ENCODE measurements at places on chromosomes 11 and 22.
A peak's percentile ranks its signal among the peaks of the same experiment; 100 is the strongest.

DNA sequence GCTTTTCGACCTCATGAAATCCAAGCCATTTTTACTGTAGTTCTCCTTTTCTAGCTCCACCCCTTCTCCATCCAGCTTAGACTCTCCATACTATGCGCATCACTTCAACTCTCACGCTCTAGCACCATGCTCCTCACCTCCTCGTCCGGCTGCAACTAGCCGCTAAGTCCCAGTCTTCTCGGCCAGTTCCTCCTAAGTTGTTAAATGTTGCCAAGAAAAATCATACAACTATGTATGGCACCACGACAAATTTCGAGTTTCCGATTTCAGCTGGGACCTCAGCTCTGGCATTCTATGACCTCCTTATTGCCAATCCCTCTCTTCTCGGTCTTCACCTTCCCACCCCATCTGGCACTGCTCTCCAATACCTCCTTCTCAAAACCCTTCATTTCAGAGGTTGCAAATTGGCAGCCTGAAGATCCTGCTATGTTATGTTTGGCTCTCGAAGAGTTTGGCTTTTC, 1.0 kb downstream of the ZNF70 start:
- no peak for DNase-seq

- no peak for DNase-seq
Measured at GRCh38 chr11:65381716-65382032, 772 bp downstream of the SLC25A45 start.

GRCh38 chr11:14182833-14183364, 176.1 kb downstream of the RRAS2 start:
- DNase-seq: no peak

DNA sequence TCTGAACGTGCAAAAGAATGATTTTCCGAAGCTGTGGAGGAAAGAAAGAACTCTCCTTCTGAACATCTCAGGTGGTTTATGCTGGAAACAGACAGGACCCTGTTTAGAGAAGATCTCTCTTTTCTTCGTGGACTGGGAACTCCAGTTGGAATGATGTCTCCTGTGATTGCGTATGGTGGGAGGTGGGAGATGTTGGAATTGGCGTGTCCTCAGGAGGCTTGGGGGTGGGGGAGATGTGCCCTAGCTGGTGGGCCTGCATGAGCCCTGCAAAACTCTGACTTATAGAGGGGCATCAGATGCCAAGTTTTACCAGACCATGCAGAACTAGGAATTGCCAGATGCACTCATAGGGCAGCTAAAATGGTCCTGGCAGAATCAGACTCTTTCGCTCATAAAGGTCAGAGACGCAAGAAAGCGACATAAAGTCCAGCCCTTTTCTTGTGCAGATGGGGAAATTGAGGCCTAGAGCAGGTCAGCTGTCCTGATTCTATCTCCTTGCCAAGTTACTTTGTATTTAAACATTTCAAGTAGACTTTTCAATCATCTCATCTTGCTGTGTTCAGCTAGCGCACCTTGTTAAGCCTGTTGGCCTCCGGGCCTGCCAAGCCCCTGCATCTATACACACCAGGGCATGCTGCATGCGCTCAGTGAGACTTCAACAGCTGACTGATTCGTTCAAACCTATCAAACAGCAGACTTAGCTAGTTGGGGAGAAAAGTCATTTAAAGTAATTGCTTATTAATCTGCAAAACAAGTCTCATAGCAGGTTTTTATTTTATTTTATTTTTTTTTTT, 34.2 kb upstream of the EHF start:
- DNase-seq: no peak

- DNase-seq: no peak
Measured at GRCh38 chr11:119713359-119714040, 15.5 kb downstream of the NECTIN1 start.

DNA sequence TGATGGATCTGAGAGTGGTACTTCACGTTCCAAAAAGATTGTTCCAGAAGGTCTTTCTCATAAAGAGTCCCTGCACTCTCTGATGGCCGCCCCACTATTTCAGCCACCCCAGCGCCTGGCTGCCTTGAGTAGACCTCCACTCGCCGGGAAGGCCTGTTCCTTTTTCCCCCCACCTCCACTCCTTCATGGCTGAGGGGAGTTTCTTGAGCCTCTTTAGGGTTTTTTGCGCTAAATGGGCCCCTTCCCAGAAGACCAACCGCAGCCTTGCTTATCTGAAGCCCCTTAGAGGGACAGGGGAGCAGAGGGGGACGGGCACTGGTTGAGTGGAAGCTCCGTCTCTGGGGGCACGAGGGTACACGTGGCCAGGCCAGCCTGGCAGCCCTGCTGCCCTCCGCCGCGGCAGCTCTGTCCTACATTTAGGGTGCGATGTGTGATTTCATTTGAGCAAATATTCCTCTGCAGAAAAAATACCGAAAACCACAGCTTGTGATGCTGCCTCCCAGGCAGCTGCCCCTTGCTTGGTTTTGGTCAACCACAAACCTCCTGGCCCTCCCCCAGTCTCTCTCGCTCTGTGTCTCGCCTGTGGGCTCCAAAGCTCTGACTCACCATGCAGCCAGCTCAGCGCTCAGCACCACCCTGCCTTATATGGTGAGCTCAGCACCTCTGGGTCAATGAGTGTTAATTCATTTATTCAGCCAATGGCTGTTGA, 88.7 kb downstream of the TP53I11 start:
- peak; percentile 78 for DNase-seq

DNA sequence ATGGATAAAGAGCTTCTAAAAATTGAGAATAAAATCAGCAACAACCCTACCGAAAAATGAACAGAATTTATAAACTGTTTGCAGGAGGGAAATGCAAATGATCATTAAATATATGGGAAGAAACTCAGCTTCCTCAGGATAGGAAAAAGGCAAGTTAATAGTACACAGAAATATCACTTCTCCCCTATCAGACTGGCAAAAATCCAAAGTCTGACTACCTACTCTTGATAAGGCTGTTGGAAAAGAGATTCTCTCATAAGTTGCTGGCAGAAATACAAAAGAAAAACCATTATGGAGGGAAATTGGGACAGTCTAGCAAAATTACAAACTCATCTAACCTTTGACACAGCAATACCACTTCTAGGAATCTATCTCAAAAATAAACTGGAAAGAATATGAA, 100.9 kb upstream of the LDLRAD3 start:
- DNase-seq: no peak

GRCh38 chr11:10694486-10695239, 1.1 kb upstream of the IRAG1 start:
- DNase-seq: no peak

DNA sequence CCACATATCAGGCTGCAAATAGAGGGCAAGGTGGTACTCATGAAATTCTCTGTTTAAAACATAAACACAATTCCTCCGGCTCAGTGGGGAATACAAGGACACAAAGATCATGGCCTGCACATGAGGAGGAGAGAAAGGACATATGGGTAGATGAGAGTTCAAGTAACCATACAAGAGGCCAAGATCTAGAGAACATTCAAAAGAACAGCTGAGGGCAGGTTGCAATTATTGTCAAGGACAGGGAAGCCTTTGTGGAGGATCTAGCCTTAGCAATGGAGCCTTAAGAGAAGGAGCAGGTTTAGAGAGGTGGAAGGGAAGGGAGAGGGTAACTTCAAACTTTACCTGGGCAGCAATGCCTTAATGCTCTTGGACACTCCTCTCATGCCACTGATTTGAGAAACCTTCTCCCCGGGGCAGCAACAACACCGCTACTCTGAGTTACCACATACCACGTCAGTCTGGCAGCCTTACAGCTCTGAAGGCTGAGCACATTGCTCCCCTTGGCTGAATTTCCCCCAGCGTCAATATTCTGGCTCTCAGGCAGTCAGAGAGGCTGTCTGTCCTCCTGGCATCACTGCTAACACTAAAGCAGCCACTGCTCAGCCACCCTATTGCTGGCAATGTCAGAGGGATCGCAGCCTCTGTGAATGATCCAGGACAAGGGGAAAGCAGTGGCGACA, 55.5 kb downstream of the CLPB start:
- no peak for DNase-seq

DNA sequence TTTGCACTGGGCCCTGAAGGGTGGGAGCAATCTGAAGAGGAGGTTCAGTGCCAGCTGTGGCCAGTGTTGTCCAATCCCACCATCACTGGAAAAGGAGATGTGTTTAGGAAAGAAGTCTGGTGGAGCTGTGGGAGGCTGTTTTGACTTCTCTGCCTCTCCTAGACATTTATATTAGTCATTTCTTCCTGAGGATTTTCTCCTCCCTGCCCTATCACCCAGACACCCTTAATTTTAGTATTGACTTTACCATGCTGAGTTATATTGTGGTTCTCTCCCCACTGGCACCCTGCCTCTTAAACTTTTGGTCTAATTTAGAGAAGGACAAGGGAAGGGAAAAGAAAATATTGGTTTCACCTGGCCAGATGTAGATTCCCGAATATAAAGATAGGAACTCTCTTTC, 159.1 kb downstream of the WNT11 start:
- DNase-seq: no peak

DNA sequence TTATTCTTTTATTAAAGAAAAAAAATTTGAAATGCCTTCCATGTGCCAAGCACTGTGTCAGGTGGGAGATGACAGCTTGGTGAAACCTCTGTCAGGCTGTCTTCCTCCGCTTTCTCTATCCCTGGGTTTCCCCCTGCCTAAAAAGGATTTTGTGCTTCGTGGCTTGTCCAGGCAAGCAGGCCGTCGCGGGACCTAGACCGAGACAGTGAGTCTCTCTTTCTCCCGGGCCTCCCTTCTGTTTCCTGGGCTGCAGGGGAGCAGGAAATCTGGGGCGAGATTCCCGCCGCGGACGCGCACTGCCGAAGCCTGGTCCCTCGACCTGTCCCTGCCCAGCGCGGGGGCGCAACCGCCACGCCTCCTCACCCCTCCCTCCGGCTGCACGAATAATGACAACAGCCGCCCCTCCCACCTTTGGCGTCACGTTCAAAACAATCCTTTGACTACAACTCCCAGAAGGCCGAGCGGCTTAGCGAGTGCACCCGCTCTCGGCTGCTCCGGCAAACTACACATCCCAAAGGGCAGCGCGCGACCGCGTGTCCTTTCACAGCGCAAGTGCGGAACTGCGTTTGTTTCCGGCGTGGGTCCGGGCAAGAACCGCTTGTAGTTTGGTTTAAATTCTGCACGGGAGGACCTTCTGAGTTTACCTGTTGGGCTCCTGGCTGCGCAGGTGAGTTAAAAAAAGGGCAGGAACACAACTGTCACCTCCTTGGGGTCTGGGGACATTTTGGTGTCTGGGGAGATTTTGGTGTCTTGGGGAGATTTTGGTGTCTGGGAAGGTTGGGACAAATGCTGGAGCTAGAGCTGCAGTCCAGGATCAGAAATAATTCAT, at the start of gene CLP1:
CLP1 (plus strand) TSS at position 569 of the 829 bp plus-strand sequence. CDS start 1,715 bp downstream, outside the sequence.
- peak; percentile 99 for DNase-seq

GRCh38 chr22:44372611-44373010, 59.9 kb upstream of the SHISAL1 start:
- DNase-seq: no peak

GRCh38 chr11:82082976-82083375, 650.7 kb downstream of the FAM181B start:
- no peak for DNase-seq

DNA sequence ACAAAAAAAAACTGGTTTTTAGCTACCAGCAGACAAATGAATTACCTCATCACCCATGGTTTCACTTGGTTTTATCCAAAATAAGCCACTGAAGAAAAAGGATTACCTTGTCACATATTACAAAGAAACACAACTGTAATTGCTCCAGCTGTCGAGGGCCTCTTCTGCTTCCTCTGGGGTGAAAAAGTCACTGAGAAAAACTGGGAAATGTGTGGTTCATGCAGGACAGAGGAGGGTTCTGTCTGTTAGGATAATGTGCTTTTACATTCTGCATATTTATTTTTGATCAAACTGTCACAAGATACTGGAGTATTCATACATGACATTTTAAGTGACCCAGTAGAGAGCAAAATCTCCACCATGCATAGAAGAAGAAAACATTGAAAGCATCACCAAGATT, 211.7 kb downstream of the NAV2 start:
- DNase-seq: no peak

DNA sequence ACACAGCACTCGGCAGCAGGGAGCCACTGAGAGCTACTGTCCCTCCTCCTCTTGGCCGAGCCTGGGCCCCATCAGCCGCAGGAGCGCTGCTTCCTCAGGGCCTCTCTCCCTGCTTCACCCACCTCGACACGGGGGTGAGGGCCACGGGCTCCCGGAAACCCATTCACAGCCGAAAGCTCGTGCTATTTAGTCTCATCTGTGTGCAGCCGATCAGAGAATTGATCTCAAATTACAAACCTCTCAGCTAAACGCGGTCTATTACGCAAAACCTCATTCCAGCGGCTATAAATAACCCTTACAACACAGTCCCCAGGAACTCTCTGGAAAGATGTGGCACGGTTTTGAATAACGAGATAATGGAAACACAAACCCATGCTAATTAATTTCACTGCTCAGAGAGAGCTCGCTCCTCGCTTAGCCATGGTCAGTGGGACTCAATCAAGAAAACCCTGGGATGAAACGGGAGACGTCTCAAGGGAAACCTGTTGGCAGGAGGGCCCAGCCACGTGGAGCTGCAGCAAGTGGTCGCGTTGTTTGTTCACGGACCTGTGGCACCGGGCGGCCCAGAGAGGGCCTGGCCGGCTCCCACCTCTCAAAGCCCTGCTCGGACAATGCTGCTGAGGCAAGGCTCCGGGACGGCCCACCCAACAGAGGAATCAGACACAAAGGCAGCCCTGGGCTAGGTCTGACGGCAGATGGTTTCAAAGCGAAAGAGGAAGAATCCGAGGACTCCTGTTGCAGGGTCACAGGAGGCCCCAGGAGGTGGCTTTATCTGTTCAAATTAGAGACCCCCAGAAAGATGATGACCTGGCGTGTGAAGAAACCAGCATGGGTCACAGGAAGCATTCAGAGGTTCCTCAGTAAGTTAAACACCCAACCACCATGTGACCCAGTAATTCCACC, 210.5 kb downstream of the CTTN start:
- DNase-seq: no peak

GRCh38 chr11:57249384-57250319, 12.6 kb upstream of the APLNR start:
- DNase-seq: peak; percentile 42

DNA sequence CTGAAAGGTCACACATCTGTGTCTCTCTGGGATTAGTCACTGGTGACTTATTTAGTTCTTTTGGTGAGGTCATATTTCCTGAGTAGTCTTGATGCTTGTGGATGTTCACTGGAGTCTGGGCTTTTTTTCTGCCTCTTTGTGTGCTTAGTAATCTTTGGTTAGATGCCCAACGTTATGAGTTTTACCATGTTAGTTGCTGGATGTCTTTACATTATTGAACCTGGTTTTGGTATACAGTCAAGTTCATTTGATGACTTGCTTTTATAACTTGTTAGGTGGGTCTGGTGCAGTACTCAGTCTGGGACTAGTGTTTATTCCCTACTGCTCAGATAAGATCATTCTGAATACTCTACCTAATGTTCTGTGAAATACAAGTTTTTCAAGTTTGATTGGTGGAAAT, 26.2 kb upstream of the SLC37A2 start:
- no peak for DNase-seq

GRCh38 chr11:33303541-33303940, 46.4 kb downstream of the HIPK3 start:
- DNase-seq: no peak

GRCh38 chr11:45385844-45386243, 99.7 kb upstream of the SYT13 start:
- peak; percentile 8 for DNase-seq

GRCh38 chr11:65215441-65216076, 33.8 kb downstream of the CAPN1 start:
- no peak for DNase-seq

GRCh38 chr22:40829131-40829530, 10.0 kb upstream of the SLC25A17 start:
- no peak for DNase-seq

Measured in CD4-positive, alpha-beta T cell treated with Interleukin-17A for 4 hours (primary cell).